ENCODE measurements at places on chromosomes 4 and X.
A peak's percentile ranks its signal among the peaks of the same experiment; 100 is the strongest.

GRCh38 chrX:121102101-121102500, 54.7 kb downstream of the GLUD2 start:
- no peak for DNase-seq

DNA sequence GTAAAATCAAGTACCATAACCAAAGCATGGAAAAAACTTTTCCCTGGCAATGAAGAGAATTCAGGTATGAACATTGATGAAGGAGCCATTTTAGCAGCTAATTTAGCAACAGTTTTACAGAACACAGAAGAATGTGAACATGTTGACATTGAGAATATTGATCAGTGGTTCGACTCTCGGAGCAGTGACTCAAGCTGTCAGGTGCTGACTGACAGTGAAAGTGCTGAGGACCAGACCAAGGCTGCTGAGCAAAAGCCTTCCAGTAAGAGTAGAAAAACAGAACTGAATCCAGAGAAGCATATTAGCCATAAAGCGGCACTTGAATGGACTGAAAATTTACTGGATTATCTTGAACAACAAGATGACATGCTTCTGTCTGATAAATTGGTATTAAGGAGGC, 2.8 kb downstream of the TIGD2 start:
- DNase-seq, result no peak

- no peak for DNase-seq
Observed at GRCh38 chr4:61933527-61933926, 733.4 kb downstream of the ADGRL3 start.

GRCh38 chrX:29531336-29531735, 684.0 kb upstream of the MAGEB2 start:
- DNase-seq, result no peak

GRCh38 chr4:42711496-42711895, 54.6 kb upstream of the ATP8A1 start:
- DNase-seq, result no peak

DNA sequence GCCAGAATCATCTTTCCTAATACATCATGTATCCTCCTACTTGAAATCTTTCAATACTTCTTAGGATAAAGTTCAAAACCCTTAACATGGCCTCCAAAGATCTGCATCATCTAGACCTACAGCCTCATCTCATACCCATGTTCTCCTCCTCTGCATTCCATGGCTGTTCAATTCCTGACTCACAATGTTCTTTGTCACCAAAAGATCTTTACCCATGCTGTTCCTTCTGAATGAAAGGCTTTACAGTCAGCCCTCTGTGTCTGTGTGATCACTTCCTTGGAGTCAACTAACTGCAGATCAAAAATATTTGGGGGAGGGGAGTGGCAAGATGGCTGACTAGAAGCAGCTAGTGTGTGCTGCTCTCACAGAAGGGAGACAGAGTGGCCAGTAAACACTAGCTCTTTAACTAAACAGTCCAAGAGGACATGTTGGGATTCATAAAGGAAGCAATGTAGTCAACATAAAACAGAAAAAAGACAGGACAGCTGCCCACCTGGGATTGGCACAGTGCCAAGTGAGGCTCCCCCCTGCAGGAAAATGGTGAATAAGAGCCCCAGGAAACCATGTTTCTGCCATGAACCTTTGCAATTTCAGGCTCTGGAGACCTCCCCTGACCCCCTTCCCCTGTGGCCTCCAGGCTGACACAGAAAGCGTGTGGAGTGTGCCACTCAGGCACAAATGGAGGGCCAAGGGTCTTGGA, 31.9 kb downstream of the CBR4 start:
- DNase-seq, result no peak

DNA sequence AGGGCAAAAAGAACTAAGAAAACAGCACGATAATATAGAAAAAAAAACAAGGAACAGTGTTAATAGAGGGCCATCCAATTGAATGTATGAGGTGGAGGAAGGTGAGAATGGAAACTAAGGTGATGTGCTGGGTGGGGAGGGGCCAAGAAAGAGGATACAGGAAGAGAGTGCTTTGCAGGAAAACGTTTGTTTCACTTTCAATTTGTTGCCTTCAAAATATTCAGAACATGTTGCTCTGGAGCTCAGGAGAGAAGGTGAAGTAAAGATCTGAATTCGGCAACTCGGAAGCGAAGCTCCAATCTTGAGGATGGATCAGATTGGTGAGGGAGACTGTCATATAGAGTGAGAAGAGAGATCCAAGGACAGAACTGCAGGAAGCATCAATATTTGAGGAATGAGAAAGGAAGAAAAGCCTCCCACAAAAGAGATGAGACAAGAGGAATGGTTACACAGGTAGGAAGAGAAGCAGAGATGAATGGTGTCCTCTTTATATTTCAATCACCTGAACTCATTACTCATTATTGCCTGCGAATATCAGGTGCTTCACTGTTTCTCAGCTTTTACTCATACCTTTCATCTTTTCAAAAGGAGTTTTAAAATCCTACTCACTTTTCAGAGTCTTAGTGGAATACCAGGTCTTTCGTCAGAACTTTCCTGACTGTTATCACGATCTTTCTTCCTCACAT, 14.7 kb upstream of the SEC24D start:
- DNase-seq, result peak; percentile 5

GRCh38 chr4:38804654-38805295, at the start of gene TLR1:
Gene TLR1, minus strand, starts transcription at chr4:38804791. Its CDS starts 5,960 bp downstream, at chr4:38798831.
- peak; percentile 29 for DNase-seq

GRCh38 chr4:53361451-53361850, 4.4 kb downstream of the SCFD2 start:
- DNase-seq, result no peak

- DNase-seq, result no peak
Observed at GRCh38 chr4:172009446-172010230, 196.4 kb downstream of the GALNTL6 start.

DNA sequence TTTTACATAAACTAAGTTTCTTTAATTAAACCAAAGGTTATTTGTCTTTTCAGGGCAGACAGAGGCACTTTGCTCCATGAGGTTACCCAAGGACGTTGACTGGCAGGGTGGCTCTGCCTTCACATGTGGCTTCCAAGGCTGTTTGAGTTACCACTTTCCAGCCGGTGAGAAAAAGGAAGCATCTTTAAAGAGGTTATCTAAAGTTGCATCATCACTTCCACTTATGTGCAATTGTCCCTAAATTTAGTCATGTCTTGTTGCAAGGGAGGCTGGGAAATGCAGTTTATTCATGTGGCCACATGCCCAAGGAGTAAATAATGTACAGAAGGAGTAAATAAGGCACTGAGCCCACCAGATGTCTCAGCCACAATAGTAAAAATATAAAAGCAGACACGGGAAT, 29.0 kb upstream of the RAP1GDS1 start:
- DNase-seq, result peak; percentile 56

GRCh38 chr4:151031831-151032605, 16.9 kb upstream of the LRBA start:
- DNase-seq, result peak; percentile 81

DNA sequence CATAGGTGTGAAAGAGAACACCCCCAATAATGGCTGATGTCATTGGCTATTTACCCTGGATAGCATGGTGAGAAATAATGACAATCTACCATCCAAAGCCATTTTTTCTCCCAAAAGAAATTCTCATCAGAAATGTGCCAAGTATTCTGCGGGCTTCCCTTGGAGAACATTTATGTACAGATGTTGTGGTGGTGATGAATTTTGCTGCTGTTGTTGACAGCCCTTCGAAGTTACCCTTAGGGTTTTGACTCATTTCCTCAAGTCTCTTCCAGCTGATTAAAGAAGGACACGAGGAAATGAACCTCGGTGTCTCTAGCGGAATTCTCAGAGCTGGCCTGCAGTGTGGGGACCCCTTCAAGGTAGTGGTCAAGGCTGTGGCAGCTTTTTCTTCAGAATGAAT, 3.4 kb downstream of the KIT start:
- DNase-seq, result no peak

DNA sequence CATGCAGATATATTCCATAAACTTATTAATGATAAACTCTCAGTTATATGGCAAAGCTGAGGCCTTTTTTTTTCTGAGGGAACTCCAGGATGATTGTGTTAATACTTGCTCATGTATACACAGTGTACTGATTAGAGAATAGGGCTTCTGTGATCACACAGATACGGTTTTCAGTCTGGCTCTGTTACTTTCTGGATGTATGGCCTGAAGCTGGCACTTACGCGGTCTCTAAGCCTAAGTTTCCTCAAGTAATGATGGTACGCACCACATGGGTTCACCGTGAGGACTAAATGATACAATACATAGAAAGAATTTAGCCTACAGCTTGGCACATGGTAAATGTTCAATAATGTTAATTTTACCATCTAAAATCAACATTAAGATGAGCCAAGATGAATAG, 73.8 kb downstream of the SEC24D start:
- no peak for DNase-seq

- no peak for DNase-seq
Observed at GRCh38 chr4:52664479-52664878, 5.4 kb upstream of the USP46 start.

- no peak for DNase-seq
Observed at GRCh38 chr4:183074288-183074990, 24.6 kb upstream of the WWC2 start.

- DNase-seq, result no peak
Observed at GRCh38 chrX:17412692-17413091, 37.7 kb downstream of the NHS start.

GRCh38 chr4:17336524-17336961, 175.3 kb downstream of the QDPR start:
- no peak for DNase-seq

DNA sequence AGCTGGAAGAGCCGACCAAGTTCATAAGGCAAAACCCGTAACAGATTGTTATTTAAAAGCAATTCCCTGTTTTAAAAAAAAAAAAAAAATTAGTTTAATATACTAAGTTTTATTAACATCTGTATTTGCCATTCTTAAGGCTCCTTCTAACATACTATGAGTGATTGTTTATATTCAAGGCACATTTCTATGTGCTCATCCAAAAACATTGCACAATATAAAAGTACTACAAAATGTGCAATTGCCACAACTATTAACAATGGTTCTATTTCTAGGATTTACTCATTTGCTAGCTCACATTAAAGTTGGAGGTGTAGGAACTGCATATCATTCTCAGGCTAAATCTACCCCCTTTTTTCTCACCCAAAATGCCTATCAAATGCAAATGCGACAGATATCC, 46.1 kb downstream of the CNOT6L start:
- no peak for DNase-seq

GRCh38 chr4:185470501-185471195, 885 bp downstream of the CCDC110 start:
- no peak for DNase-seq

DNA sequence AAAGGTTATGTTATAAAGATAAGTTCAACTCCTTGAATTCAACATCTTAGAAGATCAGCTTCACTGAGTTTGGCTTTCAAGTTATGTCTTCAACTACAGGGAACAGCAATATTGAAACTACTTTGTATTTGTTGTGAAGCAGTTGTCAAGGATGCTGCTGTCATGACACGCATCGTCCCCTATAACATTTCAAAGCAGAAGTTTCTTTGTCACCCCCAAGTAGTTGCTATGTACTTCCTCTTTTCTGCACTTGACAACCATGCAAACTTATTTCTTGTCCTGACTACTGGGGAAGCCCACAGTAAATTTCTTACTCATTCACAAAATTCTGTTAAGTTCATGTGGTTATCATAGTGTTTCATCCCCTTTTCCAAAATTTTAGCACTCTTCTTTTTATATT, 14.3 kb downstream of the ANTXR2 start:
- peak; percentile 74 for DNase-seq
